GM12892 (cell line): ENCODE measurements at places on chromosomes 7 and 10.
A peak's percentile ranks its signal among the peaks of the same experiment; 100 is the strongest.

- DNase-seq: no peak
Measured at GRCh38 chr7:37089972-37090371, 358.7 kb downstream of the ELMO1 start.

GRCh38 chr10:28463141-28463540 lies 69.8 kb upstream of the WAC start:
- DNase-seq: no peak

DNA sequence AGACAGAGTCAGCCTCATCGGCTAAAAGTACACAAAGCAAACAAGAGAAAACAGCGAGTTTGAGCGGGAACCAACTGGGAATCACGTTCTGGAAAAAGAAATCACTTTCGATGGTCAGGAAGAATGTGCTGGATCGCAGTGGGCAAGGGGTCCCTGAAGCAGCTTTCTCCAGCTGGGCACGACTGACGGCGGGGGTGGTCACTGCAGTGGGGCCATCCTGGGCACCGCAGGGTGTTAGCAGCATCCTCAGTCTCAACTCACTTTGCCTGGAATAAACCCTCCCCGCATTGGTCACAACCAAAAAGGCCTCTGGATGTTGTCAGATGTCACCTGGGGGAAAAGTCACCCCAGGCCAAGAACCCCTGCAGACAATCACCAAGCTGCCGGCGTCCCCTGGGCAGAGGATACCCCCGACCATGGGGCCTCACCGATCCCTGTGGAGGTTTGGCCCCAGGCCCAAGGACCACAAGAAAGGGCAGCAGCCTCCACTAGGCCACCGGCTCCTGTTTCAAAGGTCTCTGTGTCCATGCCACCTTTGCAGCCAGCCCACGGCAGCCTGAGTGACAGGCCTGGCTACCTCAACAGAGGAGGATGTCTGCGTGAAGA lies 42.9 kb downstream of the EBF3 start:
- no peak for DNase-seq

DNA sequence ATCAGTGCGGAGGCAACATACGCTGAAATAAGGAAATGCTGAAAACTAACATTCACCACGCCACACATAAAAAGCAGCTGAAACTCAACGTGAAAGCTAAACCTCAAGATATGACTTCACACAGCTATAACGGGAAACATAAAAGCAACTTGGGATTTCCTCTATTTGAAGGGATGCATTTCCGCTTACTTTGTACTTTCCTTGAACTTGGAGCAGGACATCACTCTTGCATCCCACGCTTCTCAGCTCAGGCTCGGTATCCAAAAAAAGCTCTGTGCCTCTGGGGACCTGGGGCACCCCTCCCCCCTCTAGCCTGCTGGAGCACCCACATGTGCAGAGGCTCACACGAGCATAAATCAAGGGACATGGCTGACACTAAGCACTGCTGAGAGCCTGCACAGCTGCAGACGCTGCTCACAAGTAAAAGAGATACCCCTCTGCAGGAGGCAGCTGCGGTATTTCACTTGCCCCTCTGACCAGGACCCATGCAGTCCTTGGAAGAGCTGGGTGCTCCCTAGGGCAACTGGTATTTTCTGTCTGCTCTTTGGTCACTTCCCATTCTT lies 34.2 kb downstream of the PARD3 start:
- DNase-seq: peak; percentile 24

DNA sequence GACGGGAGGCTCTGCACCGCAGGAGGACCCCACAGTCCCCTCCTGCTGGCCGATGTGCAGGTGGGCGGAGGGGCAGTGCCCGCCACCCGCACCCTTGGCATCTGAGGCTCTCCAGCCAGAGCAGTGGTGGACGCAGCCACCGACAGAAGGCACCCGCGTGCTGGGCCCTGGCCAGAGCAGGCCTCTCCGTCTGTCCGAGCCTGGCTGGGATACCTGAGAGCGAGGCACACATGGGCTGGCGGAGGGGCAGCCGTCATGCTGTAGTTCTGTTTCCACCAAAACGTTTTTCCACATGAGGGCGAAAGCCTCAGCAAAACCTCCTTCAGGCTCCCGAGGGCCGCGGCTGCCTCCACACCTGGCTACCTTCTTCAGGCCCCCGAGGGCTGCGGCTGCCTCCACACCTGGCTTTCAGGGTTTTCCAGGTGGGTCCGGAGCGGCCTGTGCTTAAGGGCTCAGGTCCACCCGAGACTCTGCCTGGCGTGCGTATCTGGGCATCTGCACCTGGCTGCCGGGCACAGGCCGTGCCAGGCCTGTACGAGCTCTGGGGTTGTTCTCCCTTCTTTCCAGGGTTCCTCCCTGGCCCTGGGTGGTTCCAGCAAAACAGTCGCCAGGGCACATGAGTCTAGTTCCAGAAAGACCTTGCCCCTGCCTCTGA lies 115.5 kb downstream of the INPP5A start:
- no peak for DNase-seq

- DNase-seq: no peak
Measured at GRCh38 chr7:1322240-1323110, 89.8 kb downstream of the UNCX start.

GRCh38 chr7:103636153-103636552 lies 190.1 kb upstream of the SLC26A5 start:
- no peak for DNase-seq

DNA sequence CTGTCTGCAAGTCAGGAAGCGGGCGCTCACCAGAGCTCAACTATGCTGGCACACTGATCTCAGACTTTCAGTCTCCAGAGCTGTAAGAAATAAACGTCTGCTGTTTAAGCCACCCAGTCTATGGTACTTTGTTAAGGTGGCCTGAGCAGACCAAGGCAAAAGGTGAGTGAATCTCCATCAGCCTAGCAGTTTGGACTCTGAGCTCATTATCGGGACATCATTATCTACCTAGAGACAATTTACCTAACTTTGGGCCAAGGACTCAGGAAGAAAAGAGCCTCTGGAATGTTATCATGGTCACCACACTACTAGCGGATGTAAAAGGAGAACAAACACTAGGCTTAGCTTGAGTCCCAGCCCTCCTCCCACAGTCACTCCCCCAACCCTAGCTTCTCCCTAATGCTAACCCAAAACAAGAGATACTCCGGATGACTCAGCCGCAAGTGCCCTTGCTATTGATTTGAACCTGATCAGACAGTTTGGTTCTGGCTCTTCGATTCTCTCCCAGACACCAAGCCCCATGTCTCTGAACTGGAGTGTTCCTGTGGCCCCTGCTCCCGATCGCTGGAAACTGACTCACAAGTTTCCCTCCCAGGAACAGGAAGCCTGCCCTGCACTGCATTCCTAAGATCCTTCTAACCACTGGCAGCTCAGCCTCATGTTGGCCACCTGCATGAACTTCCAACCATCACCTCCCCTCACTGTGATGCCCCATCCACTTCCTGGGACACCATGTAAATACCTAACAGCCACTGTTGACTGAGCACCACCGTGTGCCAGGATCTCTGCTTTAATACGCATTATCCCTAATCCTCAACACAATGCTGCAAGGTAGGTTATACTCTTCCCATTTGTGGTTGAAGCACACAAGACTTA lies 34.5 kb downstream of the CREB3L2 start:
- no peak for DNase-seq

GRCh38 chr7:99644431-99644830 lies 27.7 kb downstream of the ZSCAN25 start:
- DNase-seq: no peak

- no peak for DNase-seq
Measured at GRCh38 chr10:72298592-72299519, 25.1 kb downstream of the DDIT4 start.

DNA sequence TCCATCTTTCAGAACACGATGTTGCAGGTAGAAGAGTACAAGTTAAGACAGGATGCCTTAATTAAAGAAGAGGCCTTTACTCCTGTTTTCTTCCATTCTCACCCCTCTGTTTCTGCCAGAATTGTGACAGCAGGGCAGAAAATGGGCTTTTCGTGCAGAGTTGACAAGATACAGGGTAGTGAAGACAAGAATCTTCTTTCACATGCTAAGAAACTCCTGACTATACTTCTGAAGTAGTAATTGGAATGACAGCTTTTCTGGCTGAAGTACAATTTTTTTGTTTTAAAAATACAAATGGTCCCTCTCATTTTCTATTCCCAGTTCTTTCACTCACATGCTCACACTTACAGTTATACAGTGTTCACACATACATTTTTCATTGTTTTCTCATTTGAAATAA lies 22.1 kb downstream of the HDAC9 start:
- no peak for DNase-seq
